Renal cortical epithelial cell (primary cell): ENCODE measurements at places on chromosomes 1 and 21.

DNA sequence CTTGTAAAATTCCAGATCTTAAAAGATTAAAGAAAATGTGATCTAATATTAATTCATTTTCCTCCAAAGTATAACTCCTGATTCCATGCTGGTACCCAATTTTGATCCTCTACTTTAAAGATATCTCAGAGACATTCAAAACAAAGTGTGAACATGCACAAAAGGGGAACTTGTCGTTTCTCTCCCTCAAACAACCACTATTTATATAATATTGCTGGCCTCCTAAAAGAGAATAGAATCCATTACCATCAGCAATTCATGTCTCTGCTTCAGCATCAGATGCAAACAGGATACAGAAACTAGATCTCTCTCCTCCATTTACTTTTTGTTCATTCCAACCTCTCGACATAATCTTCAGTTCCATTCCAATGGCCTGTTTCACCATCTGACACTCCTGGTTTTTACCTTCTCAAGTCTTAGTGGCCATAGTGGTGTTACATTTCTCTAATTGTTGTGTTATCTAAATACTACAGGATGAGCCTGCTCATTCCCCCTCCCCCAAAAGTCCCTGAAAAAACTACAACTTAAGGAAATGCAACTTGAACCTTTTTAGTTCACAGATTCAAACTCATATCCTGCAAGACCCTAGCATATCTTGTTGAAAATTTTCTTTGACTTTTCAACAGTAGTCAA, 4.1 kb downstream of the NRIP1 start:
- DNase-seq = no peak

DNA sequence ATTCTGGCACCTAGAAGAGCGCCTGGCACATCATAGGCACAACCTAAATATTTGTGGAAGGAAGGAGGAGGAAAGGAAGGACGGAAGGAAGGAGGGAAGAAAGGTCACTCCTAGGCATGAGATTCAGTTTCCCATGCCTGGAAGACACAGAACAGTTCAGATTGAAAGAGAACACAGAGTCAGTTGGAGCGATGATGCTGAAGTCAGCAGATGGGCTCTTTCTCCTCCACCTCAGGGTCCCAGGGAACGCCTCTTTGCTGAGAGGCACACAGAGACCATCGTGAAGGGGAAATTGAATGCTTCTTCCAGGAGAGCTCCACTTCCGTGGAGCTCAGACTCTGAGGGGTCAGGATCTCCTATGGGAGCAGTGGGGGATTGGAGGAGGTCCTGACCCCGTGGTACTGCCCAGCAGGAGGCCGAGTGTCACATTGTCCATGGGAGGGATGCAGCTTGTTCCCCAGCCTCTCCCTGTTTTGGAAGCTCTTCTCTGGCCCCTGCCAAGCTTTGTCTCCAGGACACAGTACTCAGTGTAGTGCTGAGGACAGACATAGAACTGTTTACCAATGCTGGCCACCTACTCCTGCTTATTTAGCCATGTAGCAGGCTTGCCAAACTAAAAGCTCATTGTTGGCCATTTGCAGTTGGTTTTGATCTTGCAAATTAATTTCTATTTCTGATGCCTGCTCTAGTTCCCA, 2.4 kb downstream of the MYBPHL start:
- DNase-seq = no peak

DNA sequence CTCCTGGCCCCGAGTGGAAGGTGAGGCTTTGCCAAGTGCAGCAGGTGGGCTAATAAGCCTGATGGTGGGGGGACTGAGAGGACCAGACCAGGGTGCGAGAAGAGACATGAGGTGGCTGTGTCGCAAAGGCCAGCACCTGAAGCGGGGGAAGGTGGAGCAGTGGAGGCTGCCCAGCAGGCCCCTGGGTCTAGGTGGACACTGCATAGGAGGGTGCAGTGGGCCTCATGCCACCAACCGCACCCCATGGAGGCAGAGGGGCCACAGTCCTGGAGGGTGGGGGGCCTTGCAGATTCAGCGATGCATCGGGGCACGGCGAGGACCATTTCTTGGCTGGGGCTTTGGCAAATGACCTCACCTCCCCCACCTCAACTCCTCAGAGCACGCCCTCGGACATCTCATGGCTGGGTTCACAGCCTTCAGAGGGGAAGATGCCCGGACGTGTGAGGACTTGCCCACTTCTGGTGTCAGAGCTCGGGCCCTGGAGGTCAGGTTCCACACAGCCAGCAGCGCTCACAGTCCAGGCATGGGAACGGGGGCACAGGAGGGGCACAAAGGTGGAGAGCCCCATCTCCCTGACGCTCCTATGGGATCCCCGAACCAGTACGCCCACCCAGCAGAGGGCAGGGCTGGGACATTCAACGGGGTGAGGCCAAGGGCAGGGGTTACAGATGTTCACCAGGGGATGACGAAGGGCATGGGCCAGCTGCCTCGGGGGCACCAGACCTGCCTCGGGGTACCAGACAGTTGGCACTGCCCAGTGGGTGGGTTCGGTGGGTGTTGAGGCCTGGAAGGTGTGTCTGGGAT, 35.4 kb downstream of the UBE2G2 start:
- no peak for DNase-seq

DNA sequence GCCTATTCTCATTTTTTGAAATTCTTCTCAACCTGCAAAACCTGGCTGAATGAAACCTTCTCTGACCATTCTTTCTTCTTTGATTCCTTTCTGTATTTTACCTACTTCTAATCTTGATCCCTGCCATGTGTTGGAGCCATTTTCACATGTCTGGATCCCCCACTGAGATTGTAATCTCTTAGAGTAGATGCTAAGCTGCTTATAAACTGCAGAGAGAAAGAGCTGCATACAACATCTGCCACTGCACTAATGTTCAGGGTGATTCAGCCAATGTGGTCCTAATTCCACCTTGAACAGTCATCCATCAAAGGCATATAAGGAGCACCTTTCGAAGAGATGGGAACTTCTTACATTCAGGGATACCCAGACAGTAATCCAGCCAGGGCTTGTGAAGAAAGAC, 16.2 kb upstream of the DAB1 start:
- DNase-seq = no peak

- DNase-seq = no peak
Measured at GRCh38 chr1:205304695-205305070, 16.9 kb downstream of the NUAK2 start.

DNA sequence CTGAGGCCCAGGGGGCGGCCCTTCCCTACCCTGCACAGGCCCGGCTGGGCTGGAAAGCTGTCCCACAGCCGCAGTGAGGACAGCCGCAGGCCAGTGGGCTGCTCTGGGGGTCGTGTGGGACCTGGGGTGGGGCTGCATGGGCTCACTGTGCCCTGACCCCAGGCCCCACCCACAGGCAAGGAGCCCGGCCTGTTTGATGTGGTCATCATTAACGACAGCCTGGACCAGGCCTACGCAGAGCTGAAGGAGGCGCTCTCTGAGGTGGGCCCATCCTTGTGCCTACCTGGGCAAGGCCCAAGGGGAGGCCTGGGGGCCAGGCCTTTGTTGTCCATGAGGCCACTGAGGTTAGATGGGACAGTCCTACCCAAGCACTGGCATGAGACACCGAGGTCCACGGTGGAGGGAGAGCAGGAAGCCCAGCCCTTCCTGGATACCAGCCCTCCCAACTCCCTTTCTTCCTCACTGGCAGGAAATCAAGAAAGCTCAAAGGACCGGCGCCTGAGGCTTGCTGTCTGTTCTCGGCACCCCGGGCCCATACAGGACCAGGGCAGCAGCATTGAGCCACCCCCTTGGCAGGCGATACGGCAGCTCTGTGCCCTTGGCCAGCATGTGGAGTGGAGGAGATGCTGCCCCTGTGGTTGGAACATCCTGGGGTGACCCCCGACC, 1.4 kb upstream of the GJC2 start:
- DNase-seq = no peak

DNA sequence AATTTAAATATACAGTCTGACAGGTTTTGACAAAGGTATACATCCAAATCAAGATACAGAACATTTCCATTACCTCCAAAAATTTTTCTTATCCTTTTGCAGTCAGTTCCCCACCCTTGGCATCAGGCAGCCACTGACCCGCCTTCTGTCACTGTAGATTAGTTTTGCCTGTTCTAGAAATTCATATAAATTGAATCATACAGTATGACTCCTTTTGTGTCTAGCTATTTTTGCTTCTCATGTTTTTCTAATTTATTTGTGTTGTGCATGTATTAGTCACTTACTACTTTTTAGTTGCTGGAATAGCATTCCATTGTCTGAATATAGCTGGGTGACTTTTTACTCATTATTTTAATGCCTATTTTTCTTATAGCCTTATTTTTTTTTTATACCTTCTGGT, 3.8 kb downstream of the UTP25 start:
- no peak for DNase-seq

DNA sequence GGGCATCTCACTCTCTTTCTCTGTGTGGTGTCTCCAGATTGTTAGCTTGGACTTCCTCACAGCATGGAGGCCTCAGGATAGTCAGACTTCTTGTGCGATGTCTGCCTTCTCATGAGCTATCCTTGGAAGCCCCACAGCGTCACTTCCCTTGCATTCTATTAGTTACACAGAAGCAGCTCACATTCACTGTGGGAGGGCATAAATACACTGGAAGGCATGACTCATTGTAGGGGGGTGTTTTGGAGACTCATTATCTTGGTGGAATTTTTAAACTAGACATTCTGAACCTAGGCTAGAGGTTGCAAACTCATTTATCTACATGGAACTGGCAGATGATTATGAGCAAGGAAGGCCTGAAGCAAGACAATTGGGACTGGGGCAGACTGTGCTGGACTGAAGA, 21.4 kb upstream of the FASLG start:
- DNase-seq = peak; percentile 97

- DNase-seq = no peak
Measured at GRCh38 chr1:168565825-168566224, 10.6 kb upstream of the XCL1 start.

DNA sequence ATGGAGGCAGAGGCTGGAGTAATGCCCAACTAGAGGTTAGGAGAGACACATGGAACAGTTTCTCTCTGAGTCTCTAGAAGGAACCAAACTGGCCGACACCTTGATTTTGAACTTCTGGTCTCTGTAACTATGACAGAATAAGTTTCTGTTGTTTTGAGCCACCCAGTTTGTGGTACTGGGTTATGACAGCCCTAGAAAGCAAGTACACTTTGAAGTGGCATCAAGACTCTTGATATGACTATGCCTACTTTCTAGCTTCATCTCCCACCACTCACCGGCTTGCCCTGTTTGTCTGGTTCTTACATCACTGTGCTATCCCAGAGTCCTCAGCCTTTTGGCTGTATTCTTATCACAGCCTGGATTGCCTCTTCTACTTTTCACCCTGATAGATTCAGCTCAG, 230.3 kb upstream of the USP24 start:
- DNase-seq = no peak

DNA sequence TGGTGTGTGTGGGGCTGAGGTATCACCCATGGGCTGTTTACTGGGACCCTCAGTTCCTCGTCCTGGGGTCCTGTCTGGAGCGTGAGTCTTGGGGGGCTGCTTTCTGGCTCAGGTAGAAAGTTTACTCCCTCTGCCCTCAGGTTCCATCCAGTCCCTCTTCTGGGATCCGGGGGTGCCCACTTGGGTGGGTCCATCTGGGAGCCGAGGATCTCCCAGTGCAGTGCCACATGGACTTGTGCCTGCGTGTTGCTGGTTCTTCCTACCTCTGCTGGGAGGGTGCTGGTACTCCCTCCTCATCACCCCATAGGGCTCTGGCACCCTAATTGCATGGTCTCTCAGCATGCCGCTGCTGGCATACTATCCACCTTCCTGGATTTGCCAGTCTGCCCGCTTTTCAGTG, 14.0 kb downstream of the SNAP47 start:
- DNase-seq = no peak

GRCh38 chr1:106189780-106190179, 866.7 kb upstream of the PRMT6 start:
- DNase-seq = no peak

- no peak for DNase-seq
Measured at GRCh38 chr1:208848854-208849253, 604.7 kb upstream of the PLXNA2 start.

DNA sequence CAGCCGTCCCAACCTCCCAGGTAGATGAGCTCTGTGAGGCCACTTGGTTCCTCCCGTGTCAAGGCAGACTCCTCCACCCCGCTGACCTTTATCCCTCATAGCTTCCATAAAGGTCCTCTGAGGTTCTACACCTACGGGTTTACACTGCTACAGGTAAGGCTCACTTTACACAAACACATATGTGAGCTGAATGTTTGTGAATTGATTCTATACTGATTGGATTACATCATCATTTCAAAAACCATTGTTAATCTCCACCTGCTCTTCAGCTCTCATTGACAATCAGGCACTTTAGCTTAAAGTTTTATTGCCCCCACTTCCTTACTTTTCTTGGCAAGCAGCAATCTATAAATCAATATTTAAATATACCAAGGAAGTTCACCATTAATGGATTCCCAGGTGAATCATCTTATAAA, 12.8 kb upstream of the RGS16 start:
- DNase-seq = no peak

GRCh38 chr1:100506217-100506616, 31.7 kb upstream of the GPR88 start:
- DNase-seq = no peak

GRCh38 chr1:183916574-183916973, 111.7 kb downstream of the RGL1 start:
- DNase-seq = no peak

DNA sequence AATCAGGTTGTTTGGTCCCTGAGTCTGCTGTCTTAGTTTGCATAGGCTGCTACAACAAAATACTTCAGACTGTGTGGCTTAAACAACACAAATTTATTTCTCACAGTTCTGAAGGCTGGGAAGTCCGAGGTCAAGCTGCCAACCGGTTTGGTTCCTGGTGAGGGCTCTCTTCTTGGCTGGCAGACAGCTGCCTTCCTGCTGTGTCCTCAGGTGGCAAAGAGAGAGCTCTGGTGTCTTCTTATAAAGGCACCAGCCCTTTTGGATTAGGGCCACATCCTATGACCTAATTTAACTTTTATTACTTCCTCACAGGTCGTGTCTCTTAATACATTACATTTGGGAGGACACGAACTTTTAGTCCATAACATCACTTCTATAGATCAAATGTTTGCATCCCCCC, 89.6 kb upstream of the CD34 start:
- DNase-seq = no peak

DNA sequence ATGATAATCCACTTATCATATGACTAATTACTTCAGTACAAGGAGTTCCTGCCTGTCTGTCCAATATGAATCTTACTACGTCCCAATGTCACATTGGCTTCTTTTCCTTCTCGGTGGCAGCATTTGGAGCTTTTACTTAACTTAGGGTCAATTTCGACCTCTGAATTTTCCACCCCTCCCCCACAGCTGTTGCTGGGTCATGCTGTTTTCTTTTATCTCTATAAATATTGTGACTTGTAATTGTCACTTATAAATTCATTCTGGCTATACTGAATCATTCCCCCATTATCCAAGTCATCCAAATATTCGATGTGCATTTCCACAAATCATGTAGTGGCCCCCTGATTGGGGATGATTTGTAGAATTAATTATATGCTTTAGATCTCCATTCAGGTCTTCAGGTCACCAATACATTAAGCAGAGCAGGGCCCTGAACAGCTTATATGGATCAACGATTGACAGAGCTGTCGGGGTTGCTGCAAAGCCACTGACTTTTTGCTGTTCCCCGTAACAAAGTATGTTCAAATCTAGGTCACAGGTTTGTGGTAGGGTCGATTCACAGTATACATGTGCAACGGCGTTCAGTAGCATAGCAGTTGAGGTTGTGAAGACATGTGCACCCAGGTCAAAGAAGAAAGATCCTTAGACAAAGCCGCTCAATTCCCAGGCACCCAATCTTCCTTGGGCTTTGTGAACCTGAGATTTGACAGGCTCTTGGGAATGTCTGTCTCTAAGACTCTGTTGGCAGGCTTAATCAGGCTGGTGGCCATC, 18.3 kb upstream of the RNU1-4 start:
- no peak for DNase-seq
